Activated T-cell treated with anti-CD3 and anti-CD28 coated beads for 24 hours (primary cell): ENCODE measurements at places on chromosomes 1 and 21.

- DNase-seq = no peak
Observed at GRCh38 chr21:33096426-33096825, 26.5 kb downstream of the OLIG1 start.

DNA sequence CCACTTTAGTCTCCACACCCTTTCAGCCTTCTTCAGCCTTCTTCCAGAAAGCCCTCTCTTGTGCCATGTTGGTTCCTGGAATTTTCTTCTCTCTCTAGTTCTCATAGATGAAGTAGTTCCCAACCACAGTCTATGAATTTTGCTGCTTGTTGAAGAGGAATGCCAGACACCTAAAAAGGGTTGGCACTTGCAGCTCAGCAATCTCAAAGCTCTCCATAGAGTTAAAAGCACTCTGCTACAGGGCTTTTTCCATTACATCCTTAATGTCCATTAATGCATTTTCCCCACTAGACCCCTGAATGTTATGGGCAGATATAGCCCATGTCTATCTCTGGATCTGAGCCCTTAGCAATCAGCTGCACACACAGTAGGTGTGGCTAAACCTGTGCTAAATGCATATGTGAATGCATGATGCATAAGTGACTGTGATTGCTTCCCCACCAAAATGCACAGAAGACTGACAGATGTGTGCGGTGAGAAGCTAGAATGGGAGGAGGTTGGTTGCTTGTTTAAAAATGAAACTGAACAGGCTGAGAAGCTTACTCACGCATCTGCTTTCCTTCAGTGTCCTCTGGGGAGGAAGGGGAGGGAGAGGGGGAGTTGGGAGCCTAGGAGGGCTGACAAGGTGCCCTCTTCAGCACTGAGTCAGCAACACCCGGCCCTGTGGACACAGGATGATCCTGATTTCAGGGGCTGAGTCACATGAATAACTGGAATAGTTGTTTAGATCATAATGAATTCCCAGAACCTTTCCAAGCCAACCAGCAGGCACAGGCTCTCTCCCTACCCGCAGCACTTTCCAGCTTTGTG, 146.1 kb upstream of the FGGY start:
- DNase-seq = no peak

- no peak for DNase-seq
Observed at GRCh38 chr1:53557369-53557768, 98.2 kb downstream of the DMRTB1 start.

GRCh38 chr1:115706587-115707425, 61.7 kb downstream of the CASQ2 start:
- no peak for DNase-seq

GRCh38 chr1:151520359-151520758, 9.2 kb downstream of the CGN start:
- DNase-seq = no peak

- DNase-seq = no peak
Observed at GRCh38 chr1:246004301-246004700, 502.8 kb downstream of the SMYD3 start.

DNA sequence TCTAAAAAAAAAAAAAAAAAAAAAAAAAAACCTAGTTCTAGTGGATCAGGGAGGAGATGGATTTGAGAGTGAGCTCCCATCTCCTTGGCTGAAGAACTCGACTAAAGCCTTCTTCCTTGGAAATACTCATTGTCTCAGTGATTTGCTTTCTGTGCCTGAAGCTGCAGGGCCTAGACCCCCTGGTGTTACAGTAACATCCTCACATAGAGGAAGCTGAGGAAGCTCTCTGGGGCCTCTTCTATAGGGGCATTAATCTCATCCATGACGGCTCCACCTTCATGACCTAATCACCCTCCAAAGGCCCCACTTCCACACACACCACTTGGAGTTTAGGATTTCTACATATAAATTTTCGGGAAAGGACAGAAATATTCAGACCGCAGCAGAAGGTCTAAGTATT, 95.9 kb upstream of the ETS2 start:
- no peak for DNase-seq

GRCh38 chr1:24996983-24997893, 67.2 kb upstream of the RUNX3 start:
- DNase-seq = no peak

- no peak for DNase-seq
Observed at GRCh38 chr1:42139444-42139843, 13.8 kb upstream of the GUCA2B start.

- no peak for DNase-seq
Observed at GRCh38 chr1:4585705-4586104, 68.7 kb upstream of the AJAP1 start.

DNA sequence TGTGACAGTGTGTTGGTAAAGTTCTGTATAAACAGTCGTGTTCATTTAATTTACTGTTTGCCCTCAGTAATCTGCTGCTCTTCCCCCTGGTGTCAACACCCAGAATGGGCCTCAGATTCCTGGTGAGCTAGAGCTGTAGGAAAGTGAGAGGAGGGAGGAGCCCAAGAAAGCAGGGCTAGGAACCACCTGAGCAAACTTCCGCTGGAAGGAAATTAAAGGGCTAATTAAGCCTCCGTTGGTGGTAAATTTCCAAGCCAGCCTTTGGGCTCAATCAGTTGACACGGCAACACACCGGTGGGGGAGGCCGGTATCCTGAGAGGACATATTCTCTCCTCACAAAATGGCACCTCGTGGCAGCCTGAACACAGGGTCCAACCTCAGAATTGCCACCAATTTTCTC, 32.9 kb downstream of the RAB3B start:
- no peak for DNase-seq

DNA sequence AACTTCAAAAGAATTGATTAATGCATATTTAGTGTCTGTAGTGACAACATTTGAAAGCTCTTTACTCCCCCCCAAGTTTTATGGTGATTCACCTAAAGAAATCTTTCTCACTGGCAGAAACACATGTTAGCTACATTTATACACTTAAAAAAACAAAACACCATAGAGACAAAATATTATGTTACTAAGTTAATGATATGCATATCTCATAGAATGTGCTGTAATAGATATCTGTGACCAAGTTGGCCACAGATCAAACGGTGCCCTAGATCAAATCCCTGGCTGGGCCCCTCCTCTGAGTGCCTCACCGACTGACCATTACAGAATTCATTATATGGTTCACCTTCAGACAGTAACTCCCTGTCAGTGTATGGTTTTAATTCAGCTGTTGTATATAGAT, 322.1 kb upstream of the LYPLAL1 start:
- DNase-seq = no peak

GRCh38 chr1:200976634-200977033, 46.9 kb downstream of the KIF21B start:
- no peak for DNase-seq

GRCh38 chr1:204746838-204747442, 61.4 kb upstream of the LRRN2 start:
- peak; percentile 31 for DNase-seq

DNA sequence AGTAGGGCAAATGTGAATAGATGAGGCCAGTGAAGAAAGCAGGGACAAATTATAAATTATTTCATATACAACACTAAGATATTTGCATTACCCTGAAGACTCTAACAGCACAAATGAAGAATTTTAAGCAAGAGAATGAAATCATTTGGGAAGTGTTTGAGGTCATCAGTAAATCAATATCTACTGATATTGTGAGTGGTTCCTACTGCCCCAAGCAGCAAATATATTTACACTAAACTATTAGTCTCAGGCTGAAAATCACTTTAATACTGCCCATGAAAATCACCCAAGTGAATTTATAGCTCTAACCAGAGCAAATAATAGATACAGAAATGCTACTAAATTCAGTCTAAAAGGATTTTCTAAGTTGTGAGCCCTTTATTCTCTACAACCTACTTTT, 163.6 kb downstream of the KCNT2 start:
- DNase-seq = no peak

GRCh38 chr1:68328490-68328889, 96.2 kb upstream of the WLS start:
- DNase-seq = no peak

GRCh38 chr1:156883919-156884318, 9.6 kb upstream of the PEAR1 start:
- no peak for DNase-seq

GRCh38 chr1:27668808-27669723, 2.9 kb downstream of the IFI6 start:
- DNase-seq = peak; percentile 80

- DNase-seq = no peak
Observed at GRCh38 chr1:181518152-181518551, 34.8 kb downstream of the CACNA1E start.

DNA sequence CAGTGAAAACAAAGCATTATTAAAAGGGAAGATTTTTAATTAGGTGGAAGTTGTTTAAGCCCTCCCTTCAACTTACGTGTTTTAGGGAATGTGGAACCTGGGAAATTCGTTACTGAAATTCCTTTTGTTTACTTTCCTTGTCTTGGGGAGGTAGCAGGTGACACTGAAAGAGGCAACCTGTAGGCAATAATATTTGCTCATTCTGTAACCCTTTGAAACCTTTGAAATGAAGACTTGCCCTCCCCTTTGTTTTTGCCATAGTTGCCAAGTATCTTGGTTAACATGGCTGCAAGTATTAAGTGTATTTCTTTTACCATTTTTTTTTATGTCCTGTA, 1.7 kb downstream of the MRPS6 start:
- DNase-seq = no peak

GRCh38 chr1:235954306-235955283, 87.9 kb upstream of the LYST start:
- DNase-seq = peak; percentile 11

DNA sequence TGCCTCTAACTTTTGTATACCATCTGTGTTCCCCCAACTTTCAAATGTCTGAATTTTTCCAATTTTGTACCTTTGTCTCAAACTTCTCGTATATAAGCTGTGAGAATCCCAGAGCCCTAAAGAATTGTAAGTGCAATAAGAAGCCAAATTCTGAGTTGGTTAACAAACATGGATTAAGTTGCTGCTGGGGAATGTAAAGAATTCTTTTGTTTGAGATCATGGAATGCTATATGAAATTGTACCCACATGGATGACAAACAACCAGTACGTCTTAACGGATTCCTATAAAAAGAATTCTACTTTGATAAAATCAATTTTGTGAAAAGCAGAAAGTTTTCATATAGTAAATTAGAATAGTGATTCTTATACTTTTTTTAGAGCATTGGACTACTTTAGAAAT, 72.4 kb upstream of the CYP2J2 start:
- DNase-seq = no peak

GRCh38 chr1:84541679-84542078, 32.6 kb downstream of the CTBS start:
- no peak for DNase-seq

GRCh38 chr1:32623775-32624174, 26.6 kb downstream of the ZBTB8OS start:
- peak; percentile 28 for DNase-seq

- DNase-seq = no peak
Observed at GRCh38 chr1:1181938-1182410, 8.3 kb downstream of the TTLL10 start.

DNA sequence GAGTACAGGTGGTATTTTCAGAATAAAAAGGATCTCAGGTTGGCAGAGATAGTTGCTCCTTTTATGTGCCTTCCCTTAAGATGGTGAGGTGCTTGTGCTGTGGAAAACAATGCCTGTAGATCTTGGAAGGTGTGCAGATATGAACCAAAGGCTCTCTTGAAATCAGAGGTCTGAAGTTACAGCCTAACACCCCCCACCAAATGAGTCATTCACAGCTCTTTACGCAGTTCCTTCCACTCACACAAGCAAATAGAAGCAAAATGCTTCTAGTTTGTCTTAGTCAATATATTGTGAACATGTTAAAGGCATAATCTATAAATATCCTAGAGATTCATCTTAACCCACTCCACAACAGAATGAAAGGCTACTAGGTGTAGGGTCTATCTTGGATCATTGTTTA, 128.9 kb upstream of the NR5A2 start:
- no peak for DNase-seq

DNA sequence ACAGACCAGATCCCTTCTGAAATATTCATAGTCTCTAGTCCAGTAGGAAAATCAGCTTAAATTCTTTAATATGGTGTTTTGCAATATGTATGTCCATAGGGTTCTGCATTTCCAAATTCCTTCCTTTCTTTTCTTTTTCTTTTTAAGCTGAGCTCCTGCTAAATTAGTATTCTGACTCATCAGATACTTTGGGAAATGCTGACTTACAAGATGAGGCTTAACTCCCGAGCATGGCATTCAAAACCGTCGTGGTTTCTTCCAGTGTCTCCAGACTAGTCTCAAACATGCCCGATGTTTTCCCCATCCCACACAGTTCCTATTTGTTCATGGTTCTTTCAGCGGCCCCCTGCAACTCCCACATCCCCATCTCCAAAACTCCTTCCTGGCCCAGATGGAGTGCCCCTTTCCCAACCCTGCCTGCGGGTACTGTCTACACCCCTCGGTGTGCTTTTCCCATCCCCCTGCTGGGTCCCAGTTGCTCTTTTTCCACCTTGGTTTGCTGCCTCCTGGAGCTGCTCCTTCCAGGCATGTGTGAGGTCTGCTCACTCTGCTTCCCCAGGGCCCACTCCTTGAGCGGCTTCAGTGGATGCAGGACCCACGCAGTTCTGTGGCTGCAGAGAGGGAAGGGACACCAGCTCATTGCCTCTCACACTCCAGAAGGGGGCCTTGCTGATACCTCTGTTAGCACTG, 19.5 kb upstream of the ETV3 start:
- no peak for DNase-seq

DNA sequence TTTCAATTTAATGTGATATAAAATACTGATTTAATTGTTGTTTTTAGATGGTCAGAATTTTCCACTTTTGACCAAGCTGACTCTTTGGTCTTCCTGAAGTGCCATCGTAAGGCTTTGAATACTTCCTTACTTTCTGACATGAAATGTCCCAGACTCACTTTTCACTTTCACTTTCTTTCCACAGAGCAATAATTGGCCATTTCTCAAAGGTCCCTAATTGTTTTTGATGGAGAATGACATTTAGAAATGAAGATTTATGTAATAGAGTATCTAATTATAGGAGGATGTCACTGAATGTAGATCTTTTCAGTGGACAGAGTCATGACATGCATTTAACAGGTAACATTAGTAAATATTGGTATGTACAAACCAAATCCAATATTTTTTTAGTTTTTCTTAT, 1141.6 kb downstream of the KCNT2 start:
- DNase-seq = no peak

GRCh38 chr1:39901714-39902459, at the start of gene MYCL:
Gene MYCL, minus strand, starts transcription at chr1:39901917. Its CDS starts 483 bp downstream, at chr1:39901434.
- DNase-seq = peak; percentile 62

GRCh38 chr1:76547916-76548315, 319.4 kb upstream of the ST6GALNAC5 start:
- no peak for DNase-seq

DNA sequence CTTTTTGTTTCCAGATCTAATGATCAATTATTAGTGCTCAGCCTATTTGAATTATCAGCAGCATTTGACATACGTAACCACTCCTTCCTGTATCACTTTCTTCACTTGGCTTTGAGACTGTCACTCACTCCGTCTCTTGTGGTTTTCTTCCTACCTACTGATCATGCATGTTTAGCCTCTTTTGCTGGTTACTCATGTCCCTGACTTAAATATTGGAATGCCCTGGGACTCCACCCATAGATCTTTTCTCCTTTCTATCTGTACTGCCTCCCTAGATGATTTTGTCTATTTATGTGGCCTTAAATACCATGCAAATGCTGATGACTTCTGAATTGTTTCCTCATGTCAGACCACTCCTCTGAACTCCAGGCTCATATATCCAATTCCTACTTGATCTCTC, 57.7 kb upstream of the PDE4B start:
- DNase-seq = no peak

- no peak for DNase-seq
Observed at GRCh38 chr1:90502194-90502593, 214.9 kb downstream of the BARHL2 start.

GRCh38 chr1:159065106-159065505, 11.5 kb downstream of the AIM2 start:
- no peak for DNase-seq
